ENCODE measurements at places on chromosomes 2 and 18.

DNA sequence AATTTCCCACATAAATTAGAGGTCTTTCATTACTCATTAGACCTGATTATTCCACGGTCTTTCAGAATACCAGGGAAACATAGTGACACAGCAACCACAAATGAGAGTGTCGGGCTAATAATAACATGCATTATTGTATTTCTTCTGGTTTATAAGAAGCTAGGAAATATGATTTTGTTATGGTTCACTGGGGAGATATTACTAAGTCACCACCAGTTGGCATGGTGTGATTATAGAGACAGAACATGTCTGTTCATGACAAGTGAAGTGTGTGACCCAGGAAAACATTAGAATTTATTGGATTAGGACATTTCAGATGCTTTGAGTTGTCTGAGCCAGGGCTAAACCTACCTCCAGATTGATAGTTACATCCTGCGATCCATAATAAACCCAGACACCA, 494.4 kb downstream of the FBXO15 start:
- DNase-seq: no peak

- DNase-seq: no peak
These were observed 856.1 kb upstream of the ID2 start for GRCh38 chr2:7825591-7826312.

GRCh38 chr2:220966636-220967035, 605.5 kb downstream of the EPHA4 start:
- DNase-seq: no peak

DNA sequence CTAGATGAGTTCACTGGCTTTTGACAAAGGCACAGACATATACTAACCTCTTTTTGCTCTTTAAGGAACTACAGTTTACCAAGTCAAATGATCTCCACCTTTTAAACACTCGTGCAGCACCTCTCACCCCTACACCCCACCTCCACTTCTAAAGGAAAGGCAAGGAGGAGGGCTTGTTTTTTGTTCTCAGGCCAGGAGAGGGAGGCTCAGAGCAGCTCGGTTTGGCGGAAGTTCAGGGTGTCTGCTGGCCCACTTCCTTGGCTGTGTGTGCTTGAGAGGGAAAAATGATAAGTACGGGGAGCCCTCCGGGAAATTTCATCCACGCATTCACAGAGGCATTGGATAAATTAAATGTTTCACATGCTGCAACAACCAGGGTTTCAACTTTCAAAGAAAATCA, 667.9 kb downstream of the BCL11A start:
- DNase-seq: peak; percentile 67

DNA sequence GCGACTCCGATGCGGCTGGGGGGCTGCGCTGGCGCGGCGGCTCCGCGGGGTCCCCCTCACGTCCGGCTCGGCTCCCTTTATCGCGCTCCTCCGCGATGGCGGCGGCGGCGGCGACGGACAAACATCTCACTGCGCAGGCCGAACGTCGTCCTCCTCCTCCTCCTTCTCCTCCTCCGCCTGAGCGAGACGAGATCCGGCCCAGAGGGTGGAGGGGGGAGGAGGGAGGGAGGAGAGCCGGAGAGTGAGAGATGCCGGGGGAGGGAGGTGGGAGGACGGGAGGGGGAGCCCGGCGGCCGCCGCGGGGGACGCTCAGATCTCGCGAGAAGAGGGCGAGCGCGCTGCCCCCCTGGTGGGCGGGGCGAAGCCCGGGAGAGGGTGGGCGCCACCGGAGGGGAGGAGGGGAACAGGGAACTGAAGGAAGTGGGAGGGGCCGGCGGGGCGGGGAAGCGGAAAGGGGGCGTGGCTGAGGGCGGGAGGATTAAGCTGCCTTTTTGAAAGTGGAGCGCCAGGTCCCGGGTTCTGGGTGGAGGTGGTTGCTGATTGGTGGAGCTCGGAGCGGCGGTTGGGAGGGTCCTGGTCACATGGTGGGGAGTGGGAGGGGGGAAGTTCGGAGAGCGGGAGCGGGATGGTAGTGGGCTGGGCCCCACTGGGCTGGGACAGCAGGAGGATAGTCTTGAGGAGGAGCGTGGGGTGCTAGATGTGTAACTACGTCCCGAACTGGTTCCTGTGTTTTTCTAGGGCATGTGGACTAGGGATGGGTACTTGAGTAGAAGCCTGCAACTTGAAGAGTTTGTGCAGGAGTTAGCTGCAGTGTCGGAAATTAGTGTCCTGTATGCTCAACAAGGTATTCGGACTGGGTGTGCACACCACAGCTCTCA, at the start of gene CUL3:
Gene CUL3 (minus strand): TSS at position 153 of the 878 bp plus-strand sequence. CDS start 354 bp downstream, outside the sequence.
- peak; percentile 99 for DNase-seq

All from brain (organoid and tissue), 16 donors.